Uterus (tissue), 4 donors: ENCODE measurements at places on chromosomes 1 and 21. TPM values are rescaled to one million over a fixed set of nuclear protein-coding genes. Genes with fewer than 3 reads are reported as not detected.

Gene CEP350
- total RNA-seq = 71.2 TPM

Gene AZIN2
- 1.5 TPM for total RNA-seq

DNA sequence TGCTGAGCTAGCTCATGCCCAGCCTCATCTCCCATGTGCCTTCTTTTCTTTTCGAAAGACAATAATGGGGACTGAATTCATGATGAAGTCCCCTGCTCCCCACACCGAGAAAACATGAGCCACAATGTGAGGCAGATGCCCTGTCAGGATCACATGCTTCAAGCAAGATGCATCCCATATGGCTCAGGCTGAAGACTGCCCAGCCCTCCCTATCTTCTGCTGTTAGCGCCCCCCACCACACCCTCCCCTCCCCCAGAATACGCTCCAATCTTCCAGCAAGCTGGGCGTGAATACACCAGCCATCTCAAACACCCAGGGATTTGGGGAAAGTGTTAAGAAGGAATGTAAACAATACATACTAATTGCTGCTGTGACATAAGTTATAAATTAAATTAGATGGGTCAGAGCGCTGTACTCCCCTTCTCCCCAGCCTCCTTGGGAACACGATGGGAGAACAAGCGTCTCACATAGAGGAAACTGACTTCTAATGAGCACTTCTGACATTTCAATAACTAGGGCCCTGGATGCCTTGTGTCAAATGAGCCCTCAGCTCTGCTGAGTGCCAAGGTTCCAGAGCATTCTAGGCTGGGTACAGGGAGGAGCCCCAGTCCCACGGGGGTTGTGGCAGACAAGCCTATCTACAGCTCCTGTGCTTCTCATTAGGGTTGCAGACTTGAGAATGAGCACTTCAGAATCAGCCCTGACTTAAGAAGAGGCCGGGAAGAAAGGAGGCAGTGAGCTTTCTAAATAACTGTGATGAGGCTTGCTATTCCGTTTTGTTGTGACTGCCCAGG lies 55.6 kb downstream of the TNR start:
- H3K27me3 ChIP-seq = no peaks in the 10 kb centered on the region
- H3K4me1 ChIP-seq = no peaks in the 10 kb centered on the region
- H3K27ac ChIP-seq = no peak overlapping the region
- H3K36me3 ChIP-seq = no peaks in the 10 kb centered on the region

DNA sequence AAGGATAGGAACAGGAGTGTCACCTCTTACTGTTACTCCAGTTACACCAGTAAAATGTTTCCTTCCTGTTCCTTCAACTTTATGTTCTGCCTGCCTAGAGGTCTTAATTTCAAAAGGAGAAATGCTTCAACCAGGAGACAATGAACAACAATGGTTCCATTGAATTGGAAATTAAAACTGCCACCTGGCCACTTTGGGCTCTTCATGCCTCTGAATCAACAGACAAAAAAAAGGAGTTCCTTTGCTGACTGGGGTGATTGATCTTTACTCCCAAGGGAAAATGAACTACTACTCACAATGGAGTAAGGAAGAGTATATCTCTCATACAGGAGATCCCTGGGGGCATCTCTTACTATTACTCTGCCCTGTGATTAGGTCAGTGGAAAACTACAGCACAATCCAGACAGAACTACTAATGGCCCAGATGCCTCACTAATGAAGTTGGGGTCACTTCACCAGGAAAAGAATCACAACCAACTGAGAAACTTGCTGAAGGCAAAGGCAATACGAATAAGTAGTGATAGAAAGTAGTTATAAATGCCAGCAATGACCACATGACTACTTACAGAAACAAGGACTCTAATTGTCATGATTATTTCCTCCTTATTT lies 76.6 kb upstream of the PRDX6 start:
- H3K36me3 ChIP-seq = no peaks in the 10 kb centered on the region
- H3K27ac ChIP-seq = peak overlapping the region; percentile 66
- H3K4me3 ChIP-seq = no peak overlapping the region
- H3K4me1 ChIP-seq = no peaks in the 10 kb centered on the region

GRCh38 chr1:156103521-156103947 lies 11.0 kb upstream of the LMNA start:
- no peak overlapping the region for H3K4me3 ChIP-seq
- H3K27me3 ChIP-seq = no peaks in the 10 kb centered on the region
- H3K4me1 ChIP-seq = peaks cover 39% of the 10 kb centered on the region
- no peaks in the 10 kb centered on the region for H3K36me3 ChIP-seq
- DNase-seq = peak; percentile 61

- H3K4me3 ChIP-seq = no peak overlapping the region
- peaks cover 6% of the 10 kb centered on the region for H3K27me3 ChIP-seq
- DNase-seq = no peak
- H3K36me3 ChIP-seq = no peaks in the 10 kb centered on the region
These were observed 2.8 kb downstream of the ARHGEF16 start for GRCh38 chr1:3456964-3457909.

DNA sequence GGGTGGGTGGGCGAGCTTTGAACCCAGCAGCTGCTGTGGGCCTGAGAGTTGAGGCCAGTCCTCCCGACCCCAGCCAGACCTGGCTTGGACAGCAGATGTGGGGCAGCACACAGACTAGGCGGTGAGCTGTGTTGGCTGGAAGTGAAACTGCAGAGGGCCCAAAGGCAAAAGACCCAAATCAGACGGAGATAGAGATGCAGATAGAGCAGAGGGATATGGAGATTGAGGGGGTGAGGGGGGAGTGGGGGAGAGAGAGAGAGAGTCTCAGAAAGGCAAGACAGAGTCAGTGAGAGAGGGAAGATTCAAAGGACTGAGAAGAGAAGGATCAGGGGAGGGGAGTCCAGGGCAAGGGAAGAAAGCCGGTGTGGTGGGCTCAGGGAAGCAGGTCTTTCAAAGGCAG lies 17.0 kb upstream of the POU3F1 start:
- no peaks in the 10 kb centered on the region for H3K27me3 ChIP-seq
- no peak overlapping the region for H3K4me3 ChIP-seq
- no peaks in the 10 kb centered on the region for H3K4me1 ChIP-seq
- no peak for DNase-seq
- H3K27ac ChIP-seq = no peak overlapping the region

DNA sequence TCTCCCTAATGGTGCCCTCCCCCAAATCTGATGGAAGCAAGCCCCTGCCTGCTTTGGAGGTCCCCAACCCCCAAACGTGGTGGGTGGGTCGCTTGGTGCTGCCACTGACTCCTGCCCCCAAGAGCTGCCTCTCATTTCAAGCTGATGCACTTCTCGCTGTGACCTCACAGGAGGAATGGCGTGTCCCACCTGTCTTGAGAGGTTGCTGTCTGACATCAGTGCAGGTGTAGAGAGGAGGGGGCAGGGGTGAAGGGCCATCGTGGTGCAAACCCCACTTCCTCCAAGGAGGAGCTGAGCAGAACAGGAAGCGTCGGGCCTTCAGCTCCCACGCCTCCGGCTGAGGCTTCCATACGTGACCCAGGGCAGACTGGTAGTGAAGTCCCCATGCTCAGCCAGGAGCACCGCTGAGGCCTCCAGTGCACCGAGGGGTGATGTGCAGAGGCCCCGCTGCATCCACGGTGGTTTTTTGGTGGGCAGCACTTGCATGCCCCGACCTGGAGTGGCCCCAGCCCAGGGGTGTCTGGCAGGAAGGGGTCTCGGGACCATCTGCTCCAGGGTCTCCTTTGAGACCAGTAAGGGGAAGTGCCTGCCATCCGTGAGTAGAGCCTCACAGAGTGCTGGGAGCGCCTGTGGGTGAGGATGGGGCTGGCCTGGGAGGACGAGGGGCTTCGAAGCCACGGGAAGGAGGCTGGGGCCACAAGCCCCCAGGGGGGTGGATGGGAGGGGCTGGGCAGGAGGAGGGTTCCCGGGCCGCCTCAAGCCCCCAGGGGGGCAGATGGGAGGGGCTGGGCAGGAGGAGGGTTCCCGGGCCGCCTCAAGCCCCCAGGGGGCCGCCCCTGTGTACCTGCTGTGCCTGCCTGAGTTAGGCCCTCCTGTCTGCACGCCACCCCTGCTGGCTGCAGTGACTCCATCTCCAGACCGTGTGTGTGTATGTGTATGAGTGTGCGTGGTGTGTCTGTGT lies 39.8 kb downstream of the WDR4 start:
- no peak overlapping the region for H3K4me3 ChIP-seq
- peak; percentile 8 for DNase-seq
- H3K27me3 ChIP-seq = no peaks in the 10 kb centered on the region
- H3K4me1 ChIP-seq = no peaks in the 10 kb centered on the region
- H3K27ac ChIP-seq = no peak overlapping the region

DNA sequence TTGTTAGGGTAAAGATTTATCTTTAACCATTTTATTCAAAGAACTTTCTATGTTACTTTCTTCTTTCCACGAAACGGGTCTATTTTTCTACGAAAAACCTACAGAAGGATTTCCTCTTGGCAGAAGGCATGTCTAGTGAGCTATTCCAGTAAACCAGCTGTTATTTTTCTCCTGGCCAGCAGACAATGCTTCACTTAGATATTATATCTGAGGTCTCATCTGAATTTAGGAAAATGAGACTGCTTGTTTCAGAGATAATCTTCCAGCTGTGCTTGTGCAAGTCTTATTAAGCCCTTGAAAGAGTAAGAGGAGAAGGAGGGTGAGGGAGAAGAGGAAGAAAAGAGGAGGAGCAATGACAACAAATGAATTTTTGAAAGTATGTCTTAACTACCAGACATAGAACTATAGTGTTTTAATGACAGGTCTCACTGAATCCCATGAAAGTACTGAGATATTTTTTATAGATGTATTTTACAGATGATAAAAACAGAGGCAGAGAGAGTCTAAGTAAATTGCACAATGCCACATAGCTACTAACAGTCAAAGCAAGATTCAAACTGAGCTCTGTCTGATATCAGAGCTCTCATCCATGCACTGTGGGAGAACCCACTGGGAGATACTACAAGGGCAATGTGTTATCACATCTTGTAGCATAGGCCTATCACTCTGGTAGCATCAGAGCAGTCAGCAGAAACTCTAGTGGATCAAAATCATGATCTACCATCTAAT lies 54.6 kb upstream of the SAMSN1 start:
- no peak overlapping the region for H3K27ac ChIP-seq
- no peak for DNase-seq
- no peaks in the 10 kb centered on the region for H3K4me1 ChIP-seq
- no peak overlapping the region for H3K4me3 ChIP-seq
- no peaks in the 10 kb centered on the region for H3K27me3 ChIP-seq

- no peak overlapping the region for H3K4me3 ChIP-seq
- DNase-seq = no peak
- H3K27ac ChIP-seq = no peak overlapping the region
- H3K36me3 ChIP-seq = no peaks in the 10 kb centered on the region
These were observed 1.2 kb downstream of the GBP6 start for GRCh38 chr1:89364954-89365550.

DNA sequence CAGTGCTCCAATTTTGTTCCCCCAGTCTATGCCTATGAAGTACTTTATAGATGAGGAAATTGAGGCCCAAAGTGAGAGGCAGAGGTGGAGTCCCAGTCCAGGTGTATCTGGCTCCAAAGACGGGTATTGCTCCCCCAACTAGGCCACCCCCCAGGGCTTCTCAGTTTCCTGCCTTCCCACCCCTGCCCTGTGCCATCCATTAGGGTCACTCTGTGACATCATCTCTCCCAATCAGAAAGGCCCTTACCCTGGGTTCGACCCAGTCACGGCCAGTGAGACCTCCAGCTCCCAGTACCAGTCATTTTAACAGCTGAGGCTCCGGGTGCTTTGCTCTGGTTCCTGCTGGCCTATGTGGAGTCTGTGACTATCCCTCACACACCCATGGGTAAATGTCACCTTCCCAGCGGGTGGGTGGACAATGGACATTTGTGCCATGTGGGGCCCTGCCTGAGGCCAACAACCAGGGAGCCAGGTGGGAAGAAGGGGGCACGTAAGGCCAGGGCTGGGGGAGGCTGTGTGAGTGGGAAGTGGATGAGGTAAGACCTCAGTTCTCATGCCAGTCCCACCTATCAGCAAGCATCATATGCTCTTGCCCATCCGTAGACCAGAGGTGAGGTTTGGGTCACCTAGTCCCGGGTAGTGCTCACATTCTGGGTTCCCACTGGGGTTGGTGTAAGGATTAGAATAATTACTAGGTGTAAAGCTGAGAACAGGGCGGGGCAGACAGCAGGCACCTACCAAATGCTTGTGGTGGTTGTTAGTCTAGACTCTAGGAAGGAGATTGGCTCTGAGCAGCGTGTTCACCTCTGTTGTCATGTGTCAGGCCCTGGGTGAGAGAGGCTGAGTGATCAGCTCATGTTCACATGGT lies 685.9 kb downstream of the MATN1 start:
- no peaks in the 10 kb centered on the region for H3K4me1 ChIP-seq
- H3K36me3 ChIP-seq = no peaks in the 10 kb centered on the region
- no peak overlapping the region for H3K27ac ChIP-seq
- no peaks in the 10 kb centered on the region for H3K27me3 ChIP-seq
